Esophagus squamous epithelium (tissue), 5 donors: ENCODE measurements at places on chromosomes 11 and 22.

DNA sequence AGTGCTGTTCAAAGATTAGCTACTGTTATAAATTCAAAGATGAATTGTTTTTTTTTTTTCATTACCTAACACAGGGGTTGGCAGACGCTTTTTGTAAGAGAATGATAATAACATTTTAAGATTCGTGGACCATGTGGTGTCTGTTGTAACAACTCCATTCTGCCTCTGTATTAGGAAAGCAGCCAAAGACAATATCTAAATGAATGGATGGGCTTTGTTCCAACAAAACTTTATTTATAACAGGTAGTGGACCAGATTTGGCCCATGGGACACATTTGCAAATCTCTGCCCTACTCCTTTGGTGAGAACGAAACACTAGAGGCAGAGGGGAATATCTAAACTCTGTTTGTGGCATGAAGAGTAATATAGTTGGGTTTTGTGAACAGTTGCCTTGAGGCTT lies 83.6 kb upstream of the BLID start:
- DNase-seq = no peak

- DNase-seq = no peak
These were observed 3.6 kb downstream of the CLCF1 start for GRCh38 chr11:67369801-67370284.

- no peak for DNase-seq
These were observed 42.2 kb downstream of the POLD3 start for GRCh38 chr11:74634537-74634936.

GRCh38 chr11:43747130-43747802 lies 66.7 kb downstream of the HSD17B12 start:
- DNase-seq = no peak

GRCh38 chr11:20450829-20451228 lies 63.3 kb downstream of the PRMT3 start:
- DNase-seq = no peak

DNA sequence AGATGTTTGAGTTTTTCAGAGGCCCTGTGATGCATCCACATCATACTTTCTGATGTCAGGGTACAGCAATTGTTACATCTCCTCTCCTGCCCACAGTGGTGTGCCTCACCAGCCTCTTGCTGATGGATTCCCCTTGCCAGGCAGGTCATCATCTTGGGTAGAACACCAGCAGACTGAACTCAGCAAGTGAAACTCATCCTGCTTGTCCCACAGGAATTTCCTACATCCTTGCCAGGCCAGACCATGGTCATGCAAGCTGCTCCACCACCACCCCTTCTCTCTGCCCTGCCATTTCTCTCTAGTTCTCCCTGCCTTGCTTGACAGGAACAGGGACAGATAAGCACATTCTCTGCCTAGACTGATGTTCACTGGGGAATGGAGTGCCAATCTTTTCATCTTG lies 85.9 kb downstream of the PAX6 start:
- no peak for DNase-seq

DNA sequence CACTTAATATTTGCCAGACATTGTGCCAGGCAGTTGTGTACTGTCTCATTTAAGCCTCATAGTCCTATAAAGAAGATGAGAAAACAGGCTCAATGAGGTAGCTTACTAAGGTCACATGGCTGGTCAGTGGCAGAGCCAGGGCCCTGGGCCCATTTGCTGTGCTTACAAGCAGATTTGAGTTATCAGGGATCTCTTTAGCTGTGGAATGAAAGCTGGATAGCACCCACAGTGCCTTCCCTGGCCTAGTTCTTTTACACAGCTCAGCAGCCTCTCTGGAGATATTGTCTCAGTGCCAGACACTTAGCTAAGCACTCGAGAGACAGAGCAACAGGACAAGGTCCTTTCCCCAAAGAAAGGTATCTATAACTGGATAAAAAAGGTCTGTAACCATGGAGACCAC lies 6.1 kb downstream of the TMEM86A start:
- no peak for DNase-seq

- DNase-seq = no peak
These were observed 624.5 kb downstream of the TBC1D22A start for GRCh38 chr22:47386812-47387510.

- no peak for DNase-seq
These were observed 9.1 kb downstream of the SSH3 start for GRCh38 chr11:67312187-67313021.

DNA sequence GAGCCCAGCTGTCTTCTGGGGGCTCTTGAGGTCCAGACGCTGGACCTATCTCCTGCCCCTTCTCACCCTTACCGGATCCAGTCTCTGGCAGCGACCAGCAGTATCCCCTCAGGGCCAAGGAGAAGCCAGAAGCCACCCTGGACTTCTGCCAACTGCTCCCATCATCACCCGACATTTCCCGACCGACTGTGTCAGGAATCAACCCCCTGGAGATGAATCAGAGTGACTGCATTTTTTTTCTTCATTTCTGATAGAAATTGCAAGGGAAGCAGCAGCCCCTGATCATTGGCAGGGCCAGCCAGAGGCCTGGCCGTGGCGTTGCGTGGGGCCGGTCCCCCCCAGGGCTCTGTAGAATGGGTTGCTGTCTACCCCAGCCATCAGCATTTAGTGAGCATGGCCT lies 5.2 kb upstream of the LIF start:
- DNase-seq = no peak
